ENCODE measurements at places on chromosomes 2 and 18.

DNA sequence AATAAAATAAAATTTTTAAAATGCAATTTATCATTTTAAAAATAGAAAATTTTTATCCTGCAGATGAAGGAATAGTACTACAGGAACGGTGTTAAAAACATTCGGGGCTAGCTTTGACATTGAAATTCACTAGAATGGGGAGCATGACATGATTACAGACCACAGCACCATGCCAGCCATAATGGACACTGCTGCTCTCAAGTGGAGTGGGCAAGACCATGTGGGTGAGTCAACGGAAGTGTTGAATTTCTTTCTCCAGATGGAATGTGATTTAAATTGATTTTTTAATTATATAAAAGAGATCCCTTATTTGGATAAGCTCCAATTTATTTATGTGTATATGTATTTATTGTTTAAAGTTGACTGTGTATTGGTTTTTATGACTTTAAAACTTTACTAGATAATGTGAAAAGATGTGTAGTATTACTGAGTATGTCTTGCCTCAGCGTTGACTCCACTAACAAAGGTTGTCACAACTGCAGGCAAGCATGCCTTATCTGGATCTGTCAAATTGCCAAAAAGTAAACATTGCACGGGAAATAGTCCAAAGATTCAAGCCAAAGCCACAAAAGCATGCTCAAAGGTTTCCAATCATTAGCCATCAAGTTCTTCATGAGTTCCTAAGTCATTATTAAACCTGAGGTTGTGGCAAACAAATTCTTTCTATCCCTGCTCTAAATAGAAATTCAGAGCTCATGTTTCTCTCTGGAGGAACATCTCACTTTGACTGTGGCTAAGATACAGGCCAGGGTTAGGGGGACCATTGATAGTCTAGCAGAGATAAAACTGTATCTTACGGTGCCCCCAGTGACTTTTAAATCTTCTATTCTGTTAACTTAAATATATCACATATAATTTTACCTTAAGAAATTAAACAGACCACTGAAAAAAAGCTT is 536.9 kb downstream of the TMX3 start:
- ATAC-seq, result no peak

GRCh38 chr2:20218331-20219320 is 6.3 kb downstream of the SDC1 start:
- no peak for ATAC-seq

GRCh38 chr2:64655873-64656272 is 2.2 kb upstream of the SERTAD2 start:
- no peak for ATAC-seq

- ATAC-seq, result peak; percentile 10
Measured at GRCh38 chr18:46756559-46757201, at the start of gene ST8SIA5. TSS of gene ST8SIA5 (minus strand) at chr18:46757053. CDS start at chr18:46756508, 545 bp downstream.

DNA sequence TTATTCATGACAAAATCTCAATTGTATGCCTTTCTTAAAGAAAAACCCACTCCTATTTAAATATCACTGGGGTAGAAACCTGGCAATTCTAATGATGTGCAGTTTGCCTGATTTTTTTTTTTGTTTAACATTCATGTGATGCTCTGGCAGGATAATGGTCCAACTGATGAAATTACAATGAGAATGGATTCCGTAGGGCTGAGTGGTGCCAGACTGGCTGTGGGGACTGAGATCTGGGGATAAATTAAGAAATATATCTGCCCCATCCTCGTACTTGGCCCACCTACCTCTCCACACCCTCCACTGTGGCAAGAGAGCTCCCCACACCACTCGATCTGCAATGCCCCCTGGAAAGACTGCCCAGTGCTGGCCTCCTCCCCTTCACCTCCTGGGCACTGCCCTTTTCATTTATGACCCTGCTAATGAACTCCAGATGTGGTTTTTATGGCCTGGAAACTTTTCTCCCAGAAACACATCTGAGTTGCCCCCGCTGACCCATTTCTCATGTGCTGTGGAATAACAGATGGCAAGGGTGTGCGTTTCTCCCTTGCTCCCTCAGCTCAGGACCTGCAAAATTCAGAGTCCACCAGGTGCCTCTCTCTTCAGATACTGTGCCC is 33.0 kb upstream of the RPL37A start:
- no peak for ATAC-seq

DNA sequence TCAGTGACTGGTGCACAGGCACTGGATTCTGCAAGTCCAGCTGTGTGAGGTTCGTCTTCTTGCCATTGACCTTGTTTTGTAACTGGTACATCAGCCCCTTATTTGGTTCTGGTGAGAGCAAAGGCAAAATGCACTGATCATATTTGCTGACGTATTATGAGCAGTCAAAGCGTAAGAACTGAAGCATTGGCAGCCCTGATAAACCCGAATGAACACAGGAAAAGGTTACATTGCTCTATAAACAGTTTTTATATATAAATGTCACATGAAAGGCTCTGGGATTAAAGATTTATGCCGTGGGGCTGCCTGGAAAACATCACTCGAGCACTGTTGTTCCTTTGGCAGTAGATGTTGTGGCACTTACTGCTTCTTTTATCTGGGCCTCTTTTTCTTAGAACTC is 167.9 kb downstream of the IRS1 start:
- no peak for ATAC-seq

GRCh38 chr2:114218383-114218782 is 224.1 kb upstream of the DPP10 start:
- no peak for ATAC-seq

- no peak for ATAC-seq
Measured at GRCh38 chr2:132280912-132281311, 119.2 kb upstream of the ANKRD30BL start.

All from esophagus mucosa (tissue), 1 donor.